ENCODE measurements at places on chromosomes 2 and 18.

DNA sequence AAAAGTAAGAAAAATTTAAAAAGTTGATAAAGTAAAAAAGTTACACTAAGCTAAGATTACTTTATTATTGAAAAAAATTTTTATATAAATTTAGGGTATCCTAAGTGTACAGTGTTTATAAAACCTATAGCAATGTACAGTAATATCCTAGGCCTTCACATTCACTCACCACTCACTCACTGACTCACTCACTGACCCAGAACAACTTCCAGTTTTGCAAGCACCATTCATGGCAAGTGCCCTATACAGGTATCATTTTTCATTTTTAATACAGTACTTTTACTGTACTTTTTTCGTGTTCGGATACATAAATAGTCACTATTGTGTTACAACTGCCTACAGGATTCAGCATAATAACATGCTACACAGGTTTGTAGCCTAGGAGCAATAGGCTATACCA lies 8.9 kb upstream of the THUMPD2 start:
- DNase-seq, result no peak

- no peak for DNase-seq
These were observed 109.3 kb upstream of the MAP4K3 start for GRCh38 chr2:39546409-39546808.

GRCh38 chr18:65372904-65373303 lies 377.9 kb upstream of the CDH7 start:
- DNase-seq, result no peak

DNA sequence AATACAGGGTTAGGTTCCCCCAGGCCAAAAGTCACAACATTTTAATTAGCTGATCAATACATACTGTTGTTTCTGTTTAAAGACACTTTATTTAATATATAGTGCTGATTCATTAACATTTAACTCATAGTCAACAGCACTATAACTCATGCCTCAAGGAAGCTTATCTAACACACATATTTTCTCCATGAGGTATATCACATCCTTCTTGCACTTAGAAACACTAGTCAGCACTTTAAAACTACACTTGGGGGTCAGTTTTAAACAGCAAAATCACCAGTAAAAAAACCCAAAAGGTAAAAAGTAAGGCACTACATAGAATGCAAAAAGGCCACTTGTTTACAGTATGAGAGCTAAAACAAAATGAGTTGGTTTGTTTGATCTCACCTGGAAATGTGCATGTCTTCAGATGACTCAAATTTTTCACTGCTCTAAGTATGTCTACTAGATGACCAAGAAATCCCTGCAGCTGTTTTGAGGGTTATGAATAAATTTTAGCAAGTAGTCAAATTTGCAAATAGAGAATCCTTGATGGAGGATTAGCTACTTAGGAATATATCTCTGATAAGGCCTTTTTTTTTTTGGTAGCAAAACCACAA lies 54.1 kb upstream of the EPB41L5 start:
- no peak for DNase-seq

Data from HS-27A (cell line).